ENCODE measurements at places on chromosomes 4 and X.
A peak's percentile ranks its signal among the peaks of the same experiment; 100 is the strongest.

DNA sequence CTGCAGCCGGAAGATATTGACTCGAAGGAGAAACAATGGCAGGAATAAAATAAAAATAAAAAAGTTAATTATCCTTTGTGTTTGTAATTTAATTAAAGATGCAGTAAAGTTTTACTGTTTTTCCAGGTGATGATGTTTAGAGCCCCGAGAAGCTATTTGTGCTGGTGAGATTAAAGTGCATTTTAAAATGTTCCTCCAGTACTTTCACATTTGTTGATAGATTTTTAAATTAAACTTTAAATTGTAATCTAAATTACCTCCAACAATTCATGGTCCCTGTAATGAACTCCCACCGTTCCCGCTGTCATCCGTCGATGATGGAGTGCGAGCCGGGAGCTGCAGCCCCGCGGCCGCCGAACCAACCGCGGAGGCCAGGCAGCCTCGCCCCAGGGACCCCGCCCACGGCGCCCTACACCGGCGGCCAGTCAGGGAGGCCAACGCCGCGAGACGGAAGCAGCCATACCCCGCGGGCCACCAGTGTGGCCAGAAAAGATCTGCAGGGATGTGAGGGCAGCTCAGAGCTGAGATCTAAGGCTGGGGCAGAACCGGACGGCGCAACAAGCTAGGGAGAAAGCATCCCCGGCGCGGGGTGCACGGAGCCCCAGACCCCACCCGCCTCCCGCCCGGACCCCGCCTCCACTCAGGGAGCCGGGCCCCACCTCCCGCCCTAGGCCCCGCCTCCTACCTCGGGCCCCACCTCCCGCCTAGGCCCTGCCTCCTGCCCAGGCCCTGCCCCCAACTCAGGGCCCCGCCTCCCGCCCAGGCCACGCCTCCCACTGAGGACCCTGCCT, 104.0 kb downstream of the FAM53A start:
- DNase-seq, result peak; percentile 97

GRCh38 chr4:170007113-170007512, 19.1 kb downstream of the MFAP3L start:
- no peak for DNase-seq

DNA sequence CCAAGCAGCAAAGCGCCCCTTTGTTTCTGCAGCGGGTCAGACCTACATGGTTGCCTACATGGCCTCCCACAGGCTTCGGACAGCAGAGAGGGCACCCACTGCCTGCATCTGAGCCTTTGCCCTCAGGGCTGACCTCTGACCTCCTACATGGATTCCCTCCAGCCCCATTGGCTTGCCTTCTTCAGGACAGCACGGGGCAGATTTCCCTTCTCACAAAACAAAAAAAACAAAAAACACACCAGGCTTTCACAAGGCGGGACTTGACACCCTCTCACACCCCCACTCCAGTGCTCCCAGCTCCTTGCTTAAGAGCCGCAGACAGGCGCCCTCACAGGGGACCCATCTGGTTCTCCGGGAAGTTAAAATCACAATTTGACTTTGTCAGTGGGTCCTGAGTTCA, 32.9 kb downstream of the ZFYVE28 start:
- no peak for DNase-seq

GRCh38 chr4:17309567-17310268, 202.2 kb downstream of the QDPR start:
- no peak for DNase-seq

- no peak for DNase-seq
These were observed 141.0 kb upstream of the FAM47C start for GRCh38 chrX:36867143-36867542.

DNA sequence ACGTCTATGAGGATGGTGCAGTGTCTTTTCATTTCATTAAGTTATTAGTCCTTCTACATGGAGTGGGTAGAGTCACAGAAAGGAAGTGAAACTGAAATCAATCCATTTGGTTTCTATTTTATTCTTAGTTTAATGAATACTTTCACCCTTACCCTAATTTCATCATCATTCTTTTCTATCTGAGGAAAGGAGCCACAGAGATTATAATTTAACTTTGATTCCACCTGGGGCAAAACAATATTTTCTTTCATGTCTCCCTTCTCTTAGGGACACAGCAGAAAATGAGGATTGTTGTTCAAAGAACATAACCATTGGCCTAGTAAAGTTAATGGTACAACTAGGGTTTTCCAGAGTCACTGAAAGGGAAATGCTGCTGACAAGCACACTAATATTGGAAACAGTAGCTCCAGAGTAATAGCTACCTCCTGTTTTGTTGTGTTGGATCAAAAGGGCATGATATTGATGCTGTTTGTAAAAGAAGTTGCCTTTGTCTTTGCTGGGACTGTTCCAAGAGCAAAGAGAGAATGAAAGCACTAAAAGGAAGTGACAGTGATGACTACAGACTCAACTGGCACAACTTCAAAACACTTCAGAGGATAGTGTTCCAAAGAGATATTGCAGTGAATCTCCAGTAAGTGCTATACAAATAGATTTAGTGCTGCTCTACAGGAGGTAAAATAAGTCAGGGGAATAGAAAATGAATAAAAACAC, 247.1 kb upstream of the PITX2 start:
- no peak for DNase-seq

GRCh38 chr4:138945401-138945800, 70.2 kb upstream of the NOCT start:
- no peak for DNase-seq

- no peak for DNase-seq
These were observed 17.7 kb upstream of the AP1AR start for GRCh38 chr4:112213856-112214255.

DNA sequence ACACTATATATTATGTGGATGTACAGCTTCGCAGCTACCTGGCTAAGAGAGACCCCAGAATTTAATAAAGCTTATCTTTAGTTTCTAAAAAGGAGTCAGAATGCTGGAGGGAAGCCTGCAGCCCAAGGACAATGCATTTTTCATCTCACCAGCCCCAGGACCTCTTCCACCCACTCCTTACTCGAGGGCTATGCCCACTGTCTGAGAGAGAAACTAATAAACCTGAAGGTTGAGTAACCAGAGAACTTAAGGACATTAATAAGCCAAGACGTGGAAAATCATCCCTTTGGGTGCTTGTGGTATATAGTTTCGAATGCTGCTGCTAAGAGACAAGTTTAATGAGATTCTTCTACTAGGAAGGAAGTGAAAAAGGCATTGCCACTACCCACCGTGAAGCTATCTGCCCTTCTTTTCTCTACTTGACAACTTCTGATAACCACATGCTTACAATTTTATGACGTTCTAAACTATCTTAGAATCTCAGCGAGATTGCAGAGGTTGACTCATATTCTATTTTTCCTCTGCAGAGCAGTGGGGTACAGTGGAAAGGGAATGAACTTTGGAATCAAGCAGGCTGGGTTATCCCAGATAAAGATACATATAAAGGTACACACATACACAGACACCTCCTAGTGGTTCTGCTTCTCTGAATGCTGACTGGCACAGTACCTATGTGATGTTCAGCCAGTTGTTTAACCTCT, 3.3 kb downstream of the RELL1 start:
- no peak for DNase-seq

DNA sequence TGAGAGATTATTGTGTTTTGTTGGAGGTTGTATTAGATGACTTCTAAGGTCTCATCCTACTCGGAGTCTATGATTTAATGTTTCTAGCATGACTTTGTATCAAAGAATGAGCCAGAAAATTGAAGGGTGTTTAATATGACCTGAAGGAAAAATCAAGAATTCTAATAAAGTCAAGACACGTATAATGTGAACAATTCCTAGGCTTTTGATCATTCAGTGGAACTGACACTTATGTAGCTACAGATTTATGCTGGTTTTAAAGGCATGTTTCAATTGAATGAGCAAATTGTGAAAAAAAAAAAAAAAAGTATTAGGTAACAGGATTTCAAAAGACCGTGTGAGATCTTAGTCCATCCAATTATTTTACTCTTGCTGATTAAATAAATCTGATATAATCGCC, 64.9 kb downstream of the GRID2 start:
- no peak for DNase-seq

GRCh38 chr4:113644398-113644797, 117.1 kb downstream of the CAMK2D start:
- DNase-seq, result no peak

- DNase-seq, result no peak
These were observed 81.2 kb downstream of the SPRY1 start for GRCh38 chr4:123477711-123478209.

- DNase-seq, result no peak
These were observed 21.2 kb downstream of the PPAT start for GRCh38 chr4:56414135-56414670.

DNA sequence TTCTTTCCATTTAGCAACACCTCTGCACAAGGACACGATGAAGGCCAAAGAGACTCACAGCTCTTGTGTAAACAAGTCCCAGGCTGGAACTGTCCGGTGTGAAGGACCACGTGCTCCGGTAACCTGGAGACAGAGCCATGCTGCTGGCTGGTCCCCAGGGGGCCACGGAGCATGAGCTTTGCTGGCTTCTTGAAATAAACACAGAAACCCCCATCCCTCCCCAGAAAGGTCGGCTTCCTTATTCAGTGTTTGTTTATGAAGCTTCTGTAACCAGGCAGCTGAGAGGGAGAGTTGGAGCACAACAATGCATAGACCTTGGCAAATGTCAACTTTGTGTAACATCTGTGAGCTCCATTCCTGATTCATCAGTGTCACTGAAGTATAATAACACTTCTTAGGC, 109.4 kb downstream of the GPR143 start:
- DNase-seq, result no peak

DNA sequence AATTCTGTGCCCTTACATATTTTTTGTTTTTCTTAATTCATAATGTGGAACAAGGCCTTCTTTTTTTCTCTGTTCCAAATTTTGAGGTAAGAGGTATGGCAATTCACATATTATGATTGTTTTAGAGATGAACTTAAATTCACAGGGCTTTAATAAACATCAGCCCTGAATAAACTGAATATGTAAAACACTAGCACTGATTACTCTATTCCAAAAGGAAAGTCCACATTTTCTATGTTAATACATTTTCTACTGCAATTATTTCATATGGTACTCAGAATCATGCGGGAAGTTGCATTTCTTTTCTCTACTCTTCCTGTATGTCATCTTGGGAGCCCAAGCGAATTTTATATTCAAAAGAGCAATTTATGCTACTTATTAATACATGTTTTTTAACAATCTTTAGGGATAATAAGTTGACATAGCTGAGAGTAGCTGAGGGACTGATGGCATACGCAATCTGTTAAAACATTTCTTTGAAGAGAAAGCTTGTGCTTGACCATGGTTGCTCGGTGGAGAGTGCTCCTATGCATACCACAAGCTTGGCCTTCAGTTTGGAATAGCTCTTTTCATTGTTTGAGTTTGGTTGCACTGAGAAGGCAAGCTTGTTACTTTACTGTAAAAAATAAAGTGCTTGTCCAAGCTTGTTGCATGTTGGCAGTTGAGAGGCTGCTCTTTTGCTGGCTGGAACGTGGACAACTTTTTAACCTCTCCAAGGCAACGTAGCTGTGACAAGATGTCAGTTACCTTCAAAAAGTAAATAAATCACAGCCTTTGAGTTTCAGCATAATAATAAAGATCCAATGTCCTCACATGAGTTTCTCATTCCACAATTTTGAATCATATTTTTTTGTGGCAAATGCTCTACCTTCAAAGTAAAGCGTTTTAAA, 196.3 kb upstream of the SPRY1 start:
- no peak for DNase-seq

DNA sequence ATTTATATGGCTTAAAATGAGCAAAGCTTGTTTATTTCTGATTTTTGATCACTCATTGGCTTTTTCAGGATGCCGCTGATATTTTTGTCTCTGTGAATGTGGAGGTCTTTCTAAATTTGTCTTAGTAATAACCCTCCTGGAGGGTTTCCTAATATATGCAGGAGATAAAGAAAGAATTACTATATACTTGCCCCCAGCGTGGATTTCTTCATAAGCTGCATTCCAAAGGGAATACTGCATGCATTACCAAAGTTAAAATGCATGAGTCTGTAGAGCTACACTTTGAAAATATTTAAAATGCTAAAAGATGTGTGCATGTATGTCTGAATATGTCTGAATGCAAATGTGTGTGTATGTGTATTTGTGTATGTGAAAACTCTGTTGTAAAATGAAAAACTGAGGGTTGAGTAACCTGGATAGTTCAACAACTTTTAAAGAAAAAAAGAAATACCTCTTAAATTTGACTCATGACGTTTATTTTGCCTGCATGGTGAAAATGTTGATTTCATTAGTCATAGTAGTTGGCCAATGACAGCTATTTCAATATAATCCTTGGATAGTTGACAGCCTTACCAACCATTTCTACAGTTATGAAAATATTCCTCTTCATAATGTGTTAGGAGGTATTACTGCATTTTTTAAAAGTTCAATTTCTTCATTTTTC, 113.2 kb upstream of the ZNF827 start:
- DNase-seq, result no peak

- no peak for DNase-seq
These were observed 914.2 kb upstream of the LCORL start for GRCh38 chr4:18935659-18936345.

DNA sequence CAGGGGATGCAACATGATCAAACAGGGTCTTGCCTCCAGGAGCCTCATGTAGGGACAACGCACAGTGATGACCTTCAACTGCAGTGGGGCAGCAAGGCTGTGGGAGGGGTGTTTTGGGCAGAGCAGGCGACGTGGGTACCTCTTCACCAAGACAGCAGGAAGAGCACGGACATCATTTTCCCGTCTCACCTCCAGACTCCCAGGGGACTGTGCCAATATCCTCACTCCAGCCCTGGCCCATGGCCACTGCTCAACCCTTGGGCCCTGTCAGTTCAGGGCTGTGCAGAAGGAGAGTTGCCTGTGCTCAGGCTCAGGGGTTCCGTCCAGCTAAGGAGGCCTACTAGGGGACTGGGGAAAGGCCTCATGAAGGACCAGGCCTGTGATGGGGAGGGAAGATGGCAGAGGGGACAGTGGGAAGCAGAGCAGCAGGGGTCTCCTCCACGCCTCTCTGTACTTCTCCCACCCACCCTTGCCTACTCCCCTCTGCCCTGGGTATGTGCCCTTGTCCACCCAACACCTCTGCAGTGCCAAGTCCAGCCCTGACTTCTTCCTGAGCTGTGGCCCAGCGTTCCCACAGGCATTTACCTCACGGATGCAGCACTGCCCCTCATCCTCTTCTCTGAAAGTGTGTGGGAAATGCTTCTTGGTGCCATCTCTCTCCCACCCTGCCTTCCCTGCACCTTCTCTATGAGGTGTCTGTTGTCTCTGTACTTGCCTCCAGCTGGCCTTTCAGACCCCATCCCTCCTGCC, 1.4 kb downstream of the IL9R start:
- no peak for DNase-seq

GRCh38 chrX:9392445-9392844, 72.4 kb upstream of the TBL1X start:
- DNase-seq, result no peak

GRCh38 chrX:40199704-40200103, 101.9 kb upstream of the BCOR start:
- no peak for DNase-seq

GRCh38 chr4:82661181-82661992, 99.6 kb upstream of the TMEM150C start:
- no peak for DNase-seq

All from ovary (tissue), 10 donors.